ENCODE measurements at places on chromosomes 3 and 15.

- no peak for DNase-seq
These were observed 16.9 kb downstream of the NR2F2 start for GRCh38 chr15:96347181-96348111.

DNA sequence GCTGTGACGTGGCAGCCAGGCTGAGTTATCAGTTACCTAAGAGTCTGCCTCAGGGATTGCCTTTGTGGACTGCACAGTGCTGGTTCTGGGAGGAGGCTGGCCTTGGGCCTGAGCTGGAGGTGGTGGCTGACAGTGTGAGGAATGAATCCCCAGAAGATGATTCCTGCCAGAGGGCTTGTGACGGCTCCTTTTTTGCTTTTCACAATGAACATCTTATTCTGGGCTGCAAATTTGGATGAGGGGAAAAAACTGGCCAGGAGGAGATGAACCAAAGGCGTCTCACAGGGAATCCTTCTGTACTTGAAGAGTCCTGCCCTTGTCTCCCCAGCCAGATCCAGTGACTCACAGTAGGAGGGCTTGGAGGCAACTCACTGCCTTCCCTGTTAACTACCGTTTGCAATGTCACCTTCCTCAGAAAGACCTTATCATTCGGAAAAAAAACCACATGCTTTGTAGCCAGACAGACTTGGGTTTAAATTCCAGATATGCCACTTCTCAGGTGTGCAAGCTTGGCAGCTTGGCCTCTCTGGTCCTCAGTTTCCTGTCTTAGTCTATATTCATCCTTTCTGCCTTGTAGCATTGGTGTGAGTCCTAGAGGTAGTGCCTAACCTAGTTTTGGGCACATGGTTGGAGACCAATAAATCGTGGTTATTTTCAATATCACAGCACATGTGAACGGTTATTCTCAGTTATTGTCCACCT is 19.1 kb downstream of the ST6GAL1 start:
- DNase-seq, result no peak

DNA sequence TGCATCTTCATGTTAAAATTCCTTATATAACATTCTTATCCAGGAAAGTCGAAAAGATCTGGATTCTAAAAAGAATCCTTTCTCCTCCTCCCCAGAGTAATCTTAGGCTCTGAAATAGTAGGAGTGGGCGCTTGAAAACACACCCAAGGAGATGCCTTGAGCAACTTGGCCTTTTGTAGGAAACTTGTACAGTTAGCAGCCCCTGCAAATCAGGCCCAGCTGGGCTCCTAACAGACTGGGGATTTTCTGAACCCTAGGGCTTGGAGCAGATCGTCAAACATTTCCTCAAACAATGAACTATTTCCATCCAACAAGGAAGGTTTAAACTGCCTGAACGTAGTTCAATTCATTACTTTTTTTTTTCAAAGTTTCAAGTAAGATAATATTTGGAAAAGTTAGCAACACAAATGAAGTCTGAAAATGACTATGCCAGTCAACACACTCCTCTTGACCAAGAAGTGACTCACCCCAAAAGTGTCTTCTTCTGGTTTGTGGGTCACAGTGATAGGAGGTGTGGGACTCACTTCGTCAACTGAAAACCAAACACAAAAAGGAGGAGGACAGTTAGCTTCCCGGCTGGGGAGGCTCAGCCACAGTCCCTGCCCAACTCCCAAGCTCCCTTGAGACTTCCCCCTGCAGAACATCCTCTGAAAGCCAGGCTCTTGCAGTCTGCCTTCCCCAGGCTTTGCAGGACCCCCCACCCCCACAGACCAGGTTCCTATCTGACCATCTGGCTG is 129.7 kb downstream of the NTRK3 start:
- no peak for DNase-seq

DNA sequence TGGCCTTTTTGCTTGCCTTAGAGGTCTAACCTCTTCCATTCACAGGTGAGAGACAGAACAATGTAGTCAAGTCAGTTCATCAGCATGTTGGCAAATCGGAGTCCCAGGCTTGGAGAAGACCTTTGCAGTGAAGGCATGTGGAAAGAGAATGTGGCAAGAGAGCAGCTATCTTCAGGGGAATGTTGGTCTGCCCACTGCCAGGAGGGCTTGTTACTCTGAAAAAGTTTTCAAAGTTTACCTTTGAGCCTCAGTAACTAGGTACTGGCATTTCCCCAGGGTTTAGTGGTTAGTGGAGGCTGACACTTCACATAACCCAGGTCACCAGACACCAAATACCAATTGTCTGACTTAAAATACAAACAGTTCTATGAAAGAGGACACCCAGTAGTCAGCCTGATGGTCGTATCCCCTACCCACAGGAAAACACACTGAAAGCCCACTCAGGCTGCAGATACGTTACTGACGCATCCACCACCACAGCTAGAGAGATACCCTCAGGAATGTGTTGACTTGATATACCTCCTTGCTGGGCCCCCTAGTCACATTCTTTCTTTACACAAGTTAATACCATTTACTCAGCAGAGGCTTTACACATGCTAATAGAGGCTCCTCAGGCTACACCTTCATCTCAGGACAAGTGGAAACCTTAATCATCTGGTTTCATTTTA is 9.7 kb upstream of the ARID3B start:
- DNase-seq, result no peak

- no peak for DNase-seq
These were observed 98.2 kb upstream of the PTPRG start for GRCh38 chr3:61463191-61463590.

DNA sequence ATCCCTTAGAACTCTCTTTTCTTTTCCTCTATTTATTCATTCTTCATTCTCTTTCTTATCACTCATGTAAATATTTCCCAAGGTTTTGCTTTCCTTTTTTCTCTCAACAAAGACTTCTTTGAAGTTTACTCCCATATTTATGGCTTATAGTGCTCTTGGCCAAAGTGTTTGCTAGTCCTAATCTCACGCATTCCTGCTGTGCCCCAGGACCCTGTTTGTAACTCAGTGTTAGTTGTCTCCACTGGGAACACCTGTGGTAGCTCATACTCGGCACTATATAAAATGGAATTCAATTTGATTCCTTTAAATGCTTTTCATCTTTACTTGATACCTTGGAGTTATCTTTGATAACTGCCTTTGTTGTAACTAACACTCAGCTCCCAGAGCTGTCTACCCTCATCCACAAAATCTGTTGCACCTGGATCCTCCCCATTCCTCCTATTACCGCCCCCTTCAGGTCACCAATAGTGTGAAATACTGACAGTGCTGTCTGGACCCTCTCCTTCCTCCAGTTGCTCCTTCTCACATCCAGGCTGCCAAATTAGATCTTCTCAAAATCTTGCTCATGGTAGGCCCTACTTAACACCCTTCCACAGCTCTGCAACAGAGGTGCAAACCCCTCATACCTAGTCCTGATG is 76.8 kb downstream of the TIGIT start:
- DNase-seq, result no peak

- DNase-seq, result no peak
These were observed 476.4 kb upstream of the AGTR1 start for GRCh38 chr3:148221303-148221702.

DNA sequence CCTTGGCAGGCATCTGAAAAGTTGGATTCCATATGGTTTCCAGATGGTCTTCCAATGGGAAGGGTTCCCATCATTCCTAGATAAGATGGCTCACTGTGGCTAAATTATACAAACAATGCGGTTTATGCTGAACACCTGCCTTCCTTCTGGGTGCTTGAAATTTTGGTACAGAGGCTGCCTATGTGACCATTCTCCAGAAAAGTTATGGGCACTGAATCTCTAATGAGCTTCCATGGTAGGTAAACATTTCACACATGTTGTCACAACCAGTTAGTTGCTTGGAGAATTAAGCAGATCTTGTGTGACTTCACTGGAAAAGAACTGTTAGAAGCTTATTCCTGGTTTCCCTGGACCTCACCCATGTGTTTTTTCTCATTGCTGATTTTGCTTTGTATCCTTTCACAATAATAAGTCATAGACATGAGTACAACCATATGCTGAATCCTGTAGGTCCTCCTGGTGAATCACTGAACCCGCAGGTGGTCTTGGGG is 30.1 kb downstream of the PLOD2 start:
- peak; percentile 93 for DNase-seq

DNA sequence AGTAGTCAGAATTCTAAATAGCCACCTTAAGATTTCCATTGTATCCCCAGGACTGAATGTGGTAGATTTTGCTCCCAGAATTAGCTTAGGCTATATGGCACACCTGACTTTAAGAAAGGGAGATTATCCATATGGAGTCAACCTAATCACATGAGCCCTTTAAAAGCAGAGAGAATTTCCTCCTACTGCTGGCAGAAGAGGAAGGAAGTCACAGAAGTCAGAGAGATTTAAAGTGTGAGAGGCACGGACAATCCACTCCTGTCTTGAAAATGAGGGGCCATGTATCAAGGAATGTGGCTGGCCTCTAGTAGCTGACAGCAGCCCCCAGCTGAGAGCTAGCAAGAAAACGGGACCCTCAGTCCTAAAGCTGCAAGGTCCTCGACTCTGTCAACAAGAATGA is 26.8 kb downstream of the LRRC31 start:
- no peak for DNase-seq

GRCh38 chr15:55915221-55915620 is 78.2 kb downstream of the NEDD4 start:
- no peak for DNase-seq

GRCh38 chr3:177448987-177449359 is 251.7 kb upstream of the TBL1XR1 start:
- DNase-seq, result no peak

DNA sequence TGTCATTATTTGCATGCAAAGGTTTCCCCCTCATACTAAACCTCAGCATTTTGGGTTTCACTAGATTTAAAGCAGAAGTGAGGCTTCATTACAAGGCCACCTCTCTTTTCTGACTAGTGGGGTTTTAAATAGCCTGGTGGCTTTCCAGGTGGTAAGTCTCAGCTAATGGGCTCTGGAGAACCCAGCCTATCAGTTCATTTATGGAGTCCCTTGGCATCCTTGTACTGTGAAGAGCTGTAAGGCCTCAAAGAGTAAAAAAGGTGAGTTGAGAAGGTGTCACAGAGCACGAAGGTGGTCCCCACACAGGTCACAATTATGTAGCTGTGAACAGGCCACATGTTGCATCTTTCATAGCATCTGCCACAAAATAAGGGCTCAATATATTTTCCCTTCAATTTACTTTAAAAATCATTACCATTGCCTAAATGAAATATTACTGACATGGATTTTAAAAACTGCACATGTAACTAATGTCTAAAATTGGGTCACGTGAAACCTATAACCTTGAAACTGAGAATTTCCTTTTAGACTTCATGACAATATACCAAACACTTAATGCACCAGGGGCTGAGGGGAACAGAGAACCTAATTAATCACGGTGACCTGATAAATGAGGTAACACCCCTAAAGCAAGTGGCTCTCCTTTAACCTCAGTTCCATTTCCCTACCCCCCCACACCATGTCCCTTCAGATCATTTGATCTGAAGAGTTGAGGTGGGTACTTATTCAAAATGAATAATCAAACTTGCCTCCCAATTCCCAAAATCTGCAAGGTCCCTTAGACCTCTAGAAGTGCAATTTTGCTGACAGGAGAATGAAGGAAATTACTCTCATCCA is 1.3 kb downstream of the NGLY1 start:
- no peak for DNase-seq

GRCh38 chr3:149414557-149415231 is 37.2 kb upstream of the TM4SF1 start:
- DNase-seq, result no peak

DNA sequence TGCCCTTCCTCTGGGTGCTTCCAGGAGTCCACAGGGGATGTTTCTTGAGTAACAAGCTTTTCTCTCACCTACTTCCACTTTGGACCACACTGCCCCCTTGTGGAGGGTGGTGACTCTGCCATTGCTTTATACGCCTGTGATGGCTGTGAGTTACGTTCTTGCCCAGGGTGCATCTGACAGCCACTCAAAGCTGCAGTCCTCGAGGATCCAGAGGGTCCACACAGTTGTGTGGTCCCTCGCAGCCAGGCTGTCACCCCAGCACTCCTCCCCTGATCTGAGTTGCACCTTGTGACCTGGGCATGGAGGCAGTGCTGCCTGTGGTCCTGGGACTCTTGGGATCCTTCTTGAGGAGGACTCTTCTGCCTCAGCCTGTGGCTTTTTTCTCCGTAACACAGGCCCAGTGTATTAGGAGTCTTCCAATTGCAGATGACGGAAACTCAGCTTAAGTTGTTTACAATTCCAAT is 23.4 kb downstream of the FOXL2 start:
- DNase-seq, result peak; percentile 67

- DNase-seq, result no peak
These were observed 307.1 kb downstream of the VPS13C start for GRCh38 chr15:61753018-61753710.

GRCh38 chr3:29585368-29585767 is 304.5 kb downstream of the RBMS3 start:
- no peak for DNase-seq

DNA sequence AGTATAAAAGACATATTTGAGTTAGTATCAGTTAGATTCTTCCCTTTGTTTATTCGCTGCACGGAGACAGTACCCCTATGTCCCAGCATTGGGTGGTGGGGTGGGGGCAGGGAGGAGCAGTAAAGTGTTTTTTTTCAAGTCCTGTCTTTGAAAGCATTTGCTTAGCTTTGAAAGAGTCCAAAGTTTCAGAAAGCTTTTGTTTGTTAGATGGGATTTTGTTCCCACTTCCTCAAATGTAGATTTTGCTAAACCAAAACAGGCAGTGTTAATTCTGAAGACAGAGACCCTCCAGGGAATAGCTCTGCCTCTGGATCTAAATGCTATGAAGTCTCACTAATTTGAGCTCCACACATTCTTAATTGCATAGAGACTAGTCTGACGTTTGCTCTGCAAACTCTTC is 114.6 kb upstream of the KCNAB1 start:
- DNase-seq, result no peak

DNA sequence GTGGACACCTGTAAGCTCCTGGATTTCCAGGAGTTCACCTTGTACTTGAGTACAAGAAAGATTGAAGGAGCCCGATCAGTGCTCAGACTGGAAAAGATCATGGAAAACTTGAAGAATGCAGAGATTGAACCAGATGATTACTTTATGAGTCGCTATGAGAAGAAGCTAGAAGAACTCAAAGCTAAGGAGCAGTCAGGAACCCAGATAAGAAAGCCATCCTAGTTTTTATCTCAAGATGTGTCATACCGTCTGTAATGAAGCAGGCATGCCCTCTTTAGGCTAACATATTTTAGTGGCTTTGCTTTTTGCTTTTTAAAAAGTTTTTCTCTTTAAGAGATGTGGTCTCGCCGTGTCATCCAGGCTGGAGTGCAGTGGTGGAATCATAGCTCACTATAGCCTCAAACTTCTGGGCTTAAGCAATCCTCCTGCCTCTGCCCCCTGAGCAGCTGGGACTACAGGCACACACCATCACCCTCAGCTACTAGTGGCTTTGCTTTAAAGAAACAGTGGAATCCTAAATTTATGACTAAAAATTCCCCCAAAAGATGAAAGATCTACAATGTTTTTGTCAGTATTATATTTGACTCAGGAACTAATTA is 28.1 kb downstream of the EXOG start:
- DNase-seq, result no peak

DNA sequence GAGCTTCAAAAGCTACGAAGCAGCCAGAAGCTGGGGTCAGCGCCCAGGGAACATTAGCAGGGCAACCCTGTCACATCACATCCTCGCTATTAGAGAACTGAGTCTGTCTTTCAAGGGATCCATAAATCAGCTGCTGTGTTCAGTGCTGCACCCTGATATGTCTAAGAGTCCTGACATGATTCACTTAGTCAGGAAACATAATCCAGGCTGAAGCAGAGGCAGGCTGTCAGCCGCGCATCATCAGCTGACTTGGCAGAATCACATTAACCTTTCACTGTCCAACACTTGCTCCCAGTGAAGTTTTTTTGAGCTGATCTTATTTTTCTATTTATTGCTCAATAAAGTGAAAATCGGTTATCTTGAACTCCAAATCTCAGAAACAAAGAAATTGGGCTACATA is 23.5 kb downstream of the MYH15 start:
- no peak for DNase-seq

- DNase-seq, result no peak
These were observed 8.3 kb downstream of the ZNF710 start for GRCh38 chr15:90009301-90010022.
